ENCODE measurements at places on chromosomes 2 and 18.

GRCh38 chr2:201608021-201608420 is 35.3 kb downstream of the TMEM237 start:
- DNase-seq: no peak

DNA sequence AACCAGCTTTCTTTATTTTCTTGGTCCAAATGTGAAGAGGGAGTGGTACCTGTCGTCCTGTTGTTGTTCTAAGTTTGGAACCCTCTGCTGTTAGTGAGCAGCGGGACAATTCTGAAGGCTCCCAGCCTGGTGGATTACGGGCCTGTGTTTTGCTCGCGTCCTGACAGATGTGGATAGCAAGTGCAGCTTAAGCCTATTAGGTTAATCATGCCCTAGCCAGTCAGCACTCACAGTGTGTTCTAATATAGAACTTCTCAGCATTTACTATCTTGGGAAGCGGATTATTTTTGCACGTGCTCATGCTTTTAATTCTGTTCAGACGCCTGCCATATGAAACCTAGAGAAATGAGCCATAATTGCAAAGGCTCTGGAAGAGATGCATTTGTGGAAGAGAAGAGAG is at the start of gene PCARE:
Gene PCARE (minus strand): TSS at position 113 of the 400 bp plus-strand sequence. CDS start 262 bp downstream, outside the sequence.
- DNase-seq: no peak

DNA sequence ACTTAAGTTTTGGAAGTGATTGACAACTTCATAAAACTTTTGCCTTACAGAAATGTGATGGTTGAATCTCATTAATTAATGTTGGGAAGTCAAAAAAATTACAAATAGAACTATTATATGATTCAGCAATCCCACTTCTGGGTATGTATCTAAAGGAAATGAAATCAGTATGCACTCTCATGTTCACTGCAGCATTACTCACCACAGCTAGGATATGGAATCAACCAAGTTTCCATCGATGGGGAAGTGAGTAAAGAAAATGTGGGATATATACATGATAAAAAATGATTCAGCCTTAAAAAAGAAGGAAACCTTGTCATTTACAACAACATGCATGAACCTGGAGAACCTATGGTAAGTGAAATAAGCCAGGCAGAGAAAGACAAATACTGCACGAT is 112.4 kb upstream of the WDR75 start:
- DNase-seq: no peak

DNA sequence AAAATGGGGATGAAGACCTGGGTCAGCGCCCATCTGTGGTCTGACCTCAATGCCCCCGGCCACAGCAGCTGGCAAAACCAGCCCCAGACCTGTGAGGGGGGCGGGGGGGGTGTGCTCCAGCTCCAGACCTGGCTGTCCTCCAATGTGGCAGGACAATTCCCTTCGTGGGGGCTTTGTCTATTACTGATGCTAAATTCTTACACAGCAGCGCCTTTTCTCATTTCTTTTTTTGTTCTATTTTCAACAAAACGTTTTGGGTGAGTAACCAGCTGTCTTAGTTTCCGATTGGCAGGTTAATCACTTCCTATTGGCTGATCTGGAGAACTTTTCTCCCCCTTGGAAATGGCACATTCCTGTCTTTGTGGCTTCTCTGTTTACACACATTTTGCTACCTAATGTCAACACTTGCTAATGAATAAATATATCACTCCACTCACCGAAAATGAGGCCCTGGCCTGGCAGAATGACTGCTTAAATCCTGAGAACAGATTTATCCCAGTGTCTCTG is 4.4 kb downstream of the SMAD7 start:
- DNase-seq: no peak

DNA sequence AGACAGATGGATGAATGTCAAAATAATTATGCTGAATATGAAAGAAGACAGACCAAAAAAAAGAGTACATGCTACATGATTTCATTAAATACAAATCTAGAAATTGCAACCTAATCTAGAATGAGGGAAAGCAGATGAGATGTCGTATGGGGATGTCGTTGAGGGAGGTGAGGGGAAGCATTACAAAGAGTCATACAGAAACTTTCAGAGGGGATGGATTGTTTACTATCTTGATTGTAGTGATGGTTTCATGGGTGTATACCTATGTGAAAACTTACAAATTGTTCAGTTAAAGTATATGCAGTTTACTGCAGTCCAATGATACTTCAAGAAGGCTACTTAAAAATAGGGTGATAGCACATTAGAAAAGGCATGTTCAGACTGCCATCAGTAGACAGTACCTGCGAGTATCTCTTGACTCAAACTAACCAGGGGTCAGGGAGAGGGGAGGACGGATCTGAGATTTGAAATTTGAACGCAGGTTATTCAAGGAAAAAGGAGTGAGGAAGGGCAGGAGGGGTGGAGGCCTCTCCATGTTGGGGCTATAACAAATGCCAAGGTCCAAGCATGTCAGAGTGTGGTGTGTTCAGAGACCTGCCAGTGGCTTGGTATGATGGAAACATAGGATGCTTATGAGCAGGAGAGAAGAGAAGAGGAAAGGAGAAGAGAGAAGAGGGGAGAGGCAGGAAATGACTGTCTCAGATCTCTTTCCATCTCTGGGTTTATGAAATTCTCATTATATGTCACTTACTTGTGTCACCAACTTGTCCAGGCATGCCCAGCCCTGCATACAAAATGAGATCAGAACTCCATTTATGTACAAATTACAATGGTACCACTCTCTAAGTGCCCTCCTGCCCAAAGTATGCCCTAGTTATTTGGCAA is 257.3 kb upstream of the CXCR4 start:
- DNase-seq: no peak

DNA sequence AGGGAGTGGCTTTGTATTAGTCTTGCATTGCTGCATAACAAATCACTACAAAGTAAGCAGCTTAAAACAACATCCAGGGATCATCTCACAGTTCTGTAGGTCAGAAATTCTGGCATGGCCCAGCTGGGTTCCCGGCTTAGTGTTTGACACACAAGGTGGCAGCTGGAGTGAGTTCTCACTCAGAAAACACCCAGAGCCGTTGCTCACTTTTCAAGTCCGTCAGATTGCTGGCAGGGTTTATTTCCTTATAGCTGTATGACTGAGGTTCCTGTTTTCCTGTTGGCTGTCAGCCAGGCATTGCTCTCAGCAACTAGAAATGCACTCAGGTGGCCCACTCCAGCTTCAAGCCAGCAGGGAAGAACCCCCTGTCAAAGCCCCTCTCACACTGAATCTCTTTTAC is 324.1 kb downstream of the CCDC178 start:
- DNase-seq: no peak

GRCh38 chr18:23433360-23433759 is 19.7 kb upstream of the RIOK3 start:
- DNase-seq: no peak

DNA sequence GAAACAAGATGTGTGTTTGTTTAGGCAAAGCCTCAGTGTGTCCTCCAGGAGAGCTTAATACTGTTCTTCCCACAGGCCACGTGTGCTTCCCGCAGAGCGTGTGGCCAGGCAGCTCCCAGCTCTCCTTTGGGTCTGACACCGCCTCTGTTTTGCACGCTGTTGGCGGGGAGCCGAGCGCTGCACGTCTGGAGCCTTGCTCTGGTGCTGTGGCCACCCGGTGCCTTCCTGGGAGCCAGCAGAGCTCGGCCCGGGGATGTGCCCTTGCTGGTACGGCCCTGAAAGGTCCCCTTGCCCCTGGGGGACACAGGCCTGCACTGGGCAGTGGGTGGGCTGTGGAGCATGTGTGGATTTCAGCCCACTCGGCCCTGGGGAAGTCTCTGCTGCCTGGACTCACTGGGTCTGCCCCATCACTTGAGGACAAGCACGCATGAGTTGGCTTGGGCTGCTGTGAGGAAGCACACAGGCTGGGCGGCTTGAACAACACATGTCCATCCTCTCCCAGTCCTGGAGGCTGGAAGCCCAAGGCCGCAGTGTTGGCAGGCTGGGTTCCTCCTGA is 160.7 kb upstream of the HDAC4 start:
- DNase-seq: no peak

DNA sequence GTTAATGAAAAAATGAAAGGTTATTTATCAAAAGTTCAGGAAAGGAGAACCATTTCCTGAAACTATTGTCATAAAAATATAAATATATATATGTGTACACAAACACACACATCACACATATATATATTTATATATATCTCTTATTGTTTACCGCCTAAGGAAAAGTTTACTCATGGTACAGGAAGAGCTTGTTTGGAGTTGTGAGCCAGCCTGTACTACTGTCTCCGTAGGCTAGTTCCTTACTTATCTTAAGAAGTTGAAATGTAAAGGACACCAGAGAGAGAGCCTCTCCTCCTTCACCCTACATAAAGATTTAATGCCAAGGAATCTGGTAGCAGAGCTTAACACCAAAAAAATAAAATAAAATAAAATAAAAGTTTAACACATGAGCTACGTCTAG is 19.6 kb downstream of the DSC1 start:
- DNase-seq: no peak

DNA sequence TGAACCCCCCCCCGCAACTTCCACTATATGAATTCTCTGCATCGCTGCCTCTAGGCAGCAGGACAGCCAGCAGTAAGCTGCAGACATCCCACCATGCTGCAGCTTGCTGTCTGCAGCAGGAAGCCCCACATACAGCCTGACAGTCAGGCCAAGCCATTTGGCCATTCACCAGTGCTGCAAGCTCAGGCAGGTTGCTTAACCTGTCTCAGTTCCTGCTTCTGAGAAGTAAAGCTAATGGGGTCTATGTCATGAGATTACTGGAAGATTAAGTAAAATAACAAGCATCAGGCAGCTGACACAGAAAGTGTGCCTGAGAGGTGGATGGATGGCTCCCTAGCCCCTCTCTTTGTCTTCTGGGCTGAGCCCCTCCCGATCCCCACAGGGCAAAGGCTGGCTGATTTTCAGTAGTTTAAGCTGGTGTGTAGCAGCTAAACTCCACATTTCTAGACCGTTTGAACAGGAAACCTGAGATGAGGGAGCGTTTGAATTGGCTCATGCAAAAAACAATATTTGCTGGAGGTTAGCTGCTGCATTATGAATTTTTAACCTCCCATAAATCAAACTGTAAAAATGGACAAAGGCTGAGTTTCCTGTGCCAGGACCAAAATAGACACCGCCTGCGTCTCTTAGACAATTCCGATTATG is 193.8 kb upstream of the ARL4C start:
- DNase-seq: no peak

- peak; percentile 59 for DNase-seq
Observed at GRCh38 chr2:223837287-223838061, at the start of gene AP1S3. Gene AP1S3 (minus strand): TSS chr2:223837582. CDS start chr2:223837450, 132 bp downstream.

- no peak for DNase-seq
Observed at GRCh38 chr2:160224060-160224459, 24.0 kb upstream of the ITGB6 start.

DNA sequence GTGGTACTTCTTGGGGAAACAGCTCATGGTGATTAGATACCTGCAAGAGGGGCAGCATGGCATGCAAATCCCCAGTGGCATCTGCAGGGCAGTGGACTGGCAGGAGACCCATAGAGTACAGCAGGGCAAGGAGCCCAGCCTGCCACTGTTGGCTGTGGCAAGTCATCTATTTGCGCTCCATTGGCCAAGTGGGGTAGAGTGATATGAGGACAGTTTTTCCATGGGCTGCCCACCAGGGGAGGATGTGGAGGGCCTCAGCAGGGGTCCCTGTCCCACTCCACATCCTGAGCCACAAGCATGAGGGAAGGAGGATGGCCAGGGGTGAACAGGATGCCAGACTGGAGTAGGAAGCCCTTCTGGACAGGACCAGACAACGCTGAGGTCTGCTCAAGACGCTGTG is 50.9 kb upstream of the OTOF start:
- no peak for DNase-seq

GRCh38 chr2:240716130-240716798 is 24.6 kb downstream of the AQP12A start:
- no peak for DNase-seq

DNA sequence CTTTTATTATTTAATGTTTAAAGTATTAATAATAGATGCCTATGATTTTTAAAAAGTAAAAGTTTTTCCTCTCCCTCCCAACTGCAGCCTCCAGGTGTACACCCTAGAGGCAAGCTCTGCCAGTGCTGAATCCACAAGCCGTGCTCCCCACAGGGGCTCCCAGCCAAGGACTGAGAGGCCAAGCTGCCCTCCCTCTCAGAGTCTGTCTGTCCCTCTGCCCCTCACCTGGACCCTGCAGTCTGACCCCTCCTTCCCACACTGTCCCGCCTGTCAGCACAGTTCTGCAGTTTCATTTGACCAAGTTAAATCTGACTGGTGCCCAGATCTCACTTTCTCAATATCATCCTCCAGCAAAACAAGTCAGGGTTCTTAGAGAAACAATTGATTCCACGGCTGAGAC is 14.8 kb upstream of the PROC start:
- DNase-seq: no peak

Data from activated CD4-positive, alpha-beta T cell treated with anti-CD3 and anti-CD28 coated beads for 1 hour (primary cell).